NCI-H1105 treated with DMSO at 0.1 percent for 48 hours (cell line): ENCODE measurements at places on chromosomes 11 and 22.

GRCh38 chr11:75536786-75537641, 11.3 kb upstream of the GDPD5 start:
- DNase-seq = no peak

DNA sequence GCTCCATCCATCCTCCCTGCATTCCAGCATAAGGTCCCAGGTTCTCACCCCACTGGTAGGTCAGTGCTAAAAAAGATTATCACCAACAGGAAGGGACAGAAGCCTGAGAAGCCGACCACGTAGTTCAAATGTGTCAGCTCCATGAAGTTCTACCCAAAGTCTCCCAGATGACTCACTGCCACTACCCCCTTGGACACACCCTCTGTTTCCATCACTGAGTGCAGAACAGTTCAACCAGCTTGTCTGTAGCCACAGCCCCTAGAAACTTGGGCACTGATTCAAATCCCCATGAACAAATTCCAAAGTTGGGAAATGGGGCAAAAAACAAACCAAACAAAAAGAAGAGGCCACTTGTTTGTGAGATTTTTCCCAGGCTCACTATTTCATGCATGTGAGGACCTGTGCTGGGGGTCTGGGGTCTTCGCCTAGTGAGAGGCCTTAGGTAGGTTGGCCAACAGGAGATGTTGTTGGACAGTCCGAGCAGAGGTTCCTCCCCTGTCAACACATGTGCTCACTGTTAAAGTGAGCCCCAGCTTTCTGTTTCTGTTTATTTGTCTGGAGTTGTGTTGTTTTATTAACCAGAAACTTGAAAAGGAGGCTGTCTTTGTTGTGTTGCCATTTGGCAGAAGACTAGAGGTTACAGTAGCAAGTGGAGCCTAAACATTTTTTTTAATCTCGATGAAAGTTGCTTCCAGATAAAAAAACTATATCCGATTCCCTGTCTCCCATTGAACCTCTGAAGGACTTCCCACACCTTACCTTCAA, 24.2 kb upstream of the FLI1 start:
- no peak for DNase-seq

DNA sequence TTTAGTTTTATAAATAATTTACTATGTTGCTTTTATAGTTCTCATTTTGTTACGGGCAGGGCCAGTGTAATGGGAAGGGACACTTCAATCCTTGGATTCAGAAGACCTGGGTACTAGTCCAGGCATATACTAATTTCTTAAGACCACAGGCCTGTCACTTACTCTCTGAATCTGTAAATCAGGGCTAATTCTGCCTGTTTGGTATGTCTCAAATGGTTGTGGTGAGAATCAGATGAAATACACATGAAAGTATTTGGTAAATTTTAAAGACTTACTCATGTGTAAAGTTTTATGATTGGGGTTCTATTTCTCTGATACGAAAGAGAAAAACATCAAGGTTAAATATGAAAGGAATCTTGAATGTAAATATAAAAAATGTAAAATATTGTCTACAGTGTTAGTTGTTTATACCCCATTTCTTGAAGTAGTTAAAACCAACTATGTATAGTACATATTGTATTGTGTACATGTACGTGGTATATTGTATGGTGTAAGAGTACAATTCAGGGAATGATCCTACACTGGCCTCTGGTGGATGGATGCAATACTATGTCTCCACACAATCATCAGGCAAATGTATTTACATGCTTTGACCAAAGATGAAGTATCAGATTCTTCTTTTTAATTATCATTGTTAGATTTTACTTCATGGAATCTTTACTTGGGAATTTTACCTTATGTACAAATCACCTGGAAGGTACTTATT, 24.5 kb upstream of the RAG2 start:
- peak; percentile 8 for DNase-seq

DNA sequence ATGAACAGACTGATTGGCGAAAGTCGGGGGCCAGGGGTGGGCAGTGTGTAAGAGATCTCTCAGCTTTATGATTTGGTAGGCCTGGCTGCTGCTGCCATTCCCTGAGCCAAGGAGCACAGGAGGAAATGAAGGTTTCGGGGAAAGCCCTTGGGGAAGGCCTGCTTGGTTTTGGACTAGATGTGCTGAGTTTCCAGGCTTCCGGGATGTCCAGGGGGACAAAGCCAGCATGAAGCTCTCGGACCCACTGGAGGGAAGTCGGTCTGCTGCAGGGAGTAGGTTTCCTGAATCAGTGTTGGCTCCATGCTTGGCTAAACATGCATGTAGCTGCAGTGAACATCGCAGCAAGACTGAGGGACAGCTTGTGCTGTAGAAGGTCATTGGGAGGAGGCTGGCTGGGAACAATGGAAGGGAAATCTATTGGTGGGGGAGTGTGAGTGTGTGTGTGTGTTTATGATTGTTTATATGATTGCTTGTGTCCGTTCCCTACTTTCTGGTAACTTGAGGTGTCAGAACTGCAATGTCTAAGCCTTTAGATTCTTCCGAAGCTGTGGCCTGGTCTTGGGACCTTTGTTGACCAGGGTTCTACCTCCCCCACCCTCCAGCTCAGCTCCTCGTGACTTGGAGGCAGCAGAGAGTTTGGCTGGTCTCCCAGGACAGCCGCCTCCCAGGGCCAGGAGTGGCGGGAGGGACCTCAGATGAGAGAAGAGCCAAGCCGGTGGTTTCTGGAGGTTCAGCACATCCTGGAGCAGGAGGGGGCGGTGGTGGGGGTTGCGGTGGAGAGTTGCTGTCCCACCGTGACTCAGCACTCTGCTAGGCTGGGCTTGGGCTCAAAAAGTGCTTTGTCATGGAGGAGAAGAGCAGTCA, 4.0 kb upstream of the FTH1 start:
- DNase-seq = peak; percentile 84

DNA sequence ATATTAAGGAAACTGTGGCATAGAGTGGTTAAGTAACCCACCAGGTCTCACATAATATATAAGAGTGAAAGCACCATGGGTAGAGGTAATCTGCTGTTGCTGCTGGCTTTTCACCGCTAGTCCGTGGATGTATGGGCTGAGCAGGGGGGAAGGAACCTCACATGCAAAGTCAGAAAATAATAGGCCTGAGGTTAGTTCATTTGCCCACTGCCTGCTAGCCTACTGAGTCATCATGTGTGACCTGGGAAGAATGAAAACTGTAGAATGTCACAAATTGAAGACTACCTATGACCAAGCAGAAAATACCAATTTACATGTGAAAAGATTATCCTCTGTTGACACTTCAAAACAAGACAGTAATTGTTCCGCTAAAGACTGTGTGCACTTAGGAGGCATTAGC, 560.1 kb upstream of the FAT3 start:
- DNase-seq = peak; percentile 49
